ENCODE measurements at places on chromosomes 3 and 15.

DNA sequence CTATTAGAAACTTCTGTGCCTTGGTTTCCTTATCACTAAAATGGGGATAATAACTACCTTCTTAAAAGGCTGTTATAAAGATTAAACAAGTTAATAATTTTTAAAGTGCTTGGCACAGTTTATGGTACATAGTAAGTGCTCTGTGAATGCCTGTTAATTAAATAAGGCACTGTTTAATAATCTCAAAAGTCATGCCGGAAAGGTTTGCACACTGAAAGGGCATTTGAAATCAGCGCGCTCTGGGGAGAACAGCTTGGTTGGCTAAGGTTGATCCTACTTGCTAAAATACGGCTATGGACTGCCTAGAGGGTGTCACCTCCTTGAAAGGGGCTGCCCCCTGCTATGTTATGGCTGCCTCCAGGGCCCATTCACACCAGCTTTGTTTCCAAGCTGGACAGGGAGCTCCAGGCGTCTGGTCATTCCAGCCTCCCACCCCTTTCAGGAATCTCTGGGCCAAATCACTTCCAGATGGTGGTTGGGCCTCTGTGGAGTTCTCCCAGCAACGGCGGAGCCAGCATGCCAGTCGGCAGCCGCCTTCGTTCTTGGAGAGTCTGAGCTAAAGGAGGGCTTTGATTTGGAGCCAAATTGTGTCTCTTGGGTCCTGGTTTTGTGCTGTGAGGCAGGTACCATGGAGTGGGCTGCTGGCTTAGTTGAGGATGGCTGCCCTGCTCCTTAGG, 5.9 kb downstream of the FLNB start:
- DNase-seq, result no peak

DNA sequence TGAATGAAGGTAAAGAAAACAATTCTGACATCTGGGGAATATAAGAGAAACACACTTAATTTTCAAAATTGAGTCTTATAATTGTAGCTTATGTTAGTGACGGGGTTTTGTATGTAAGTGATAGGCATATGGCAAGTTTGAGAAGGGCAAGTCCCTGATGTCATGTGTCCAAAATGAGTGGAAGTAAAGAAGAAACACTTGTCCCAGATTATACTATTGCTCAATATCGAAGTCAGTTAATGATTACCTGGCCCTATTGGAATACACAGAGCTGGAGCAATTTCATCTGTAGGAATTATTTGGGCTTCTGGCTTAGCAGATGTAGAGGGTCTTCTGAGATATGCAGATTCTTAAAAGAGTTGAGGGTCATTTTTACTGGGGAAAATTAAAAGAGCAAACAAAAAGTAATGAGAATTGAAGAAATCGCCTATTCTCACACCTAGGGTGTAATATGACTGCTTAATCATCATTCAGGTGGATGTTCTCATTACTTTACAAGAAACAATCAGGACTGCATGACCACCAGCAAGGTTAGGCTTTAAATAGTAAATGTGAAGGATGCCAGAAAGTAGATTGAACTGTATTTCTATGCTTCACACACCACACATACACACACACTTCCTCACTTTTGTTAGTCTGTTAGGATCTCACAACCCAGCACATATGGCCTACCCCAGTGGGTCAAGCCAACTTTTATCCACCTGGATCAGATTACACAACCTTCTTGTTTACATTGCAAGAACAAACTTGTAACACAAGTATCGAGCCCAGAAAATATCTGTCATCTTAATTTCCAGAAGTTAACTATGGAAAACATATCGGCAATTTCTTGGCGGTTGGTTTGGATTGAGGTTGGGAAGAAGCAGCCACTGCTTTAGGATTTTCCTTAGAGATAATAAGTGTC, 183.3 kb upstream of the LRRC3B start:
- DNase-seq, result no peak

DNA sequence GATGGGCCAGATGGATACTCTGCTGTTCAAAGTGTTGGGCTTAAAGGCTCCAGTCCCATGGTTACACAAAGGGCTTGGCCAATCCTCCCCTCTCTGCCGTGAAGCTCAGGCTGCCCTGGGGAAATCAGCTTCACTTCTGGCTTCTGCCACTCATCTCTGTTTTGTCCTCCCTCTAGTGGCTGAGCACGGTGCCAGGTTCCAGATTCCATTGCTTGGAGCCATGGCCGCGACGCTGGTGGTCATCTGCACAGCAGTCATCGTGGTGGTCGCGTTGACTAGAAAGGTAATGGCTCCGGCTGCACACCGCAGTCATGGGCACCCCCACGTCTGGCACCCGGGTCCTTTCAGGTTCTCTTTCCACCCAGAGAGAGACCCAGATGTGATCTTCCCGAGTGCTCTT, 5.6 kb downstream of the TIGIT start:
- no peak for DNase-seq

DNA sequence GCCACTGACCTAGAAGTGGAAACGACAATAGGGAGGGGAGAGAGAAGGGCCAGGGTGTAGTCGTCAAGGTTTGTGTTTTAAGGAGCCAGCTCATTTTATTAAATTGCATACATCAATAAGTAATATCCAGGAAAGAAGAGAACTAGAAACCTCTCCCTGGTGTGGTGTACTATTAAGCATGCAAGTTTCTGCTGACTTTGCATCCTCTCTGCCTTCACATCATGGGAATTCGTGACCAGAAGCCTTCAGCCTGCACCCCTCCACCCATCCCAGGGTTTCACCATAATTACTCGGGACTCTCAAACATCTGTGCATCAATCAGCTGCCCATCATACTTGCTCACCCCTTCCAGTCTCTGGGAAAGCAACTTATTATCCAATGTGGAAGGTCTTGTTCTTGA, 70.9 kb upstream of the UBE3A start:
- no peak for DNase-seq

- no peak for DNase-seq
Measured at GRCh38 chr3:179056326-179056725, 15.3 kb downstream of the ZMAT3 start.

DNA sequence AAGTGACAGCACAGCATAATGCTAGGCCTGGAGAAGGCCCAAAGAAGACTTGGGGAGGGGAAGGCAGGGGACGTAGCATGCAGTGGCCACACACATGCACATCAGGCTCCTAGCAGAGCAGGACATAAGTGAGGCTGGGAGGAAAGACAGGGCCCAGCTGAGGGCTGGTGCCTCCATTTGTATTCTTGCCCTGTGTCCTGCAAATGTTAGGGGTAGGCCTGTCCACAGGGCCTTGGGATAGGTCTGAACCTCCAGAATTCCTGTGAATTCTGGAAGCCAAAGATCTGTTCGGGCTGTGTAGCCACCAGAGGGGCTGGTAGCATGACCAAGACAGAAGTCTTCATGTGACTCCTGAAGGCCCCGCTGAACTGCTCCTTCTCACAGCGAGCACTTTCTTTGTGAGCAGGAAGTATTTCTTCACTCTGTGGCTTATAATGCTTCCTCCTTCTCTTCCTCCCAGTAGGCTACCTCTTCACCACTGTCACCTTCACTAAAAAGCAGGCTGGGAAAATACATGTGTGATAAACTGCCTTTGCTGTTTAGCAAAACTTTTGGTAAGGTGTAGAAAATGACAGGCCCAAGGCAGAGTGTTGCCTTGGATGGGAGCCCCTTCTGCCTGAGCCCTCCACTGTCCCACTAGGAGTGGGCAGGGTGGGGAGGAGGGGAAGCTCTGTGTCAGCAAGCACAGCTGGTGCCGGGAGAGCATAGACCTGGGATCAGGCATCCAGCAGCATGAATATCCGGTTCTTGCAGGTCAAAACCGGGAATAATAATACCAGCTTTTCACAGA, 8.4 kb downstream of the CERS3 start:
- DNase-seq, result no peak

DNA sequence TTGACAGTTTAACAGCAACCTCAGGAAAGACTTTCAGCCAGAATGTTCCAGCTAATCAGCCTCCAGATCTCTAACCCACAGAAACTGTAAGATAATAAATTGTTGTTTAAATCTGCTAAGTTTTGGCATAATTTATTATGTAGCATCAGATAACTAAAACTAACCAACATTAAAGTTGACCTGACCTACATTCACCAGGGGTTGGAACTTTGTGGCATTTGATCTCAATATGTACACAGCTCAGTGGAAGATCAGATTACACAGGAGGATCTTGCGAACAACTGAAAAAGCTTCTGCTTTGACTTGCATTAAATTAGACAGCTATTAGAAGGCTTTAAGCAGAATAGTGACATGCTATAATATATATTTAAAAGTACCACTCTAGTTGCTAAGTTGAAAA, 91.4 kb upstream of the POU1F1 start:
- DNase-seq, result no peak
